Heart right ventricle (tissue), 16 donors: ENCODE measurements at places on chromosomes 7 and 10.

DNA sequence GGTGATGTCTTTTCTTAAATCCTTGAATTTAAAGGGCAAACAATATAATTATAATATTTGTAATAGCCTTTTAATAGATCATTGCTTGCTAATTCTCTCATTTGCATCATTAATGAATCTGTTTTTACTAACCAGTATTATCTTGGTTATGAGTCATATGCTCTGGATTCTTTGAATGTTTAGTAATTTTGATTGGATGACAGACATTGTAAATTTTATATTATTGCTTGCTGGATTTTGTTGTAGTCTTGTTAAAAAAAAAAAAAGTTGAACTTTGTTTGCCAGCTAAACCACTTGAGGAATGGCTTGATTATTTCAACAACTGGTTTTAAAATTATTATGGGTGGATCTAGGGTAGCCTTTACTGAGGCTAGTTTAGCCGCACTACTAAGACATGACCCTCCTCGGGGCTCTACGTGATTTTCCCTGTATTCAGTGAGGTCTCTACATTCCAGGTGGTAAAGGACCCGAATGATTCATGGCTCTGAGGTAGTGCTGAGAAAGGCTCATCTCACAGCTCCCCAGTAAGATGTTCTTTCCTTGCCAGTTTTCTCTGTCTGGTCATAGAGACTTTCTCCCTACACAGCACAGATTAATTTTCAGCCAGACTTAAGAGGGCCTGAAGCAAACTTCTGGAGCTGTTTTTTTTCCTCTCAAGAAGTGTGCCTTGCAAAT is 8.5 kb downstream of the C10orf90 start:
- DNase-seq, result no peak

DNA sequence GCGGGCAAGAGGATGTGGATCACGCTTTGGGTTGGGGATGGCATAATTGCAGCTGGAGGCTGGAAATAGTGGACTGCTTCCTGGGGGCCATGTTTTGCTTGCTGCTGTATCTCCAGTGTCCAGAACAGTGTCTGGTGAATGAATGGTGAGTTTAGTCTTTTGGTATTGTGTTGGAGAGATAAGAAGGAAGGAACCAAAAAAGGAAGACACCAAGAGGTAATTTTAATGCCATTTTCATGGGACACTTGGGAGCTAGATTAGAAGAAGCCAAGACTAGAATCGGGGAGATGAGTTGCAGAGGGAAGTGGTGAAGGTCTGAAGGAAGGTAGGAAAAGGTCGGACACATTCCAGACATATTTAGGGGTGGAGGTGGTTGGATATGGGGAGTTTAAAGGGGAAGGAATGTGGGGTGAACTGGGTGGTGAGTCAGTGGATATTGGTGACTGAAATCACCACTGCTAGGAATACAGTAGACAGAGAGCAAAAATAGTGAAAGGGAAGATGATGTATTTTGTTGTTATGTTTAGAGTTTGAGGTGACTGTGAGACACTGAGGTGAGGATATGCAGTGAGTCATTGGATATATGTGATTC is 76.7 kb downstream of the CCNY start:
- no peak for DNase-seq

GRCh38 chr7:47721670-47722069 is 139.8 kb upstream of the TNS3 start:
- DNase-seq, result no peak

DNA sequence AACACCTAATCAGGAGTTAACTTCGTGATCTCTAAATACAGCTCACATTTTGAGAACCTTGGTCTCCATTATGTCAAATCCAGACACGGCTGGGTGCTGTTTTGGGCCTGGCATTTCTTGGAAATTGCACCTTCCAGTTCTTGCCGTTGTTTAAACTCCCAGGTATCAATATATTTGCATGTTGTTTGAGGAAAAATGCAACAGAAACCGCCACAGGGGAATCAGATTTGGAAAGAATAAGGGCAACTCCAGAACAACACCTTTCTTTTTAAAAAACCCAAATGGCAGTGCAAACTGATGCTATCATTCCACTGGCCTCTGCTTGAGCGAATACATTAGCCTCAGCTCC is 162.0 kb downstream of the FGFR2 start:
- DNase-seq, result no peak

GRCh38 chr7:6536262-6537260 is 14.7 kb downstream of the GRID2IP start:
- no peak for DNase-seq

DNA sequence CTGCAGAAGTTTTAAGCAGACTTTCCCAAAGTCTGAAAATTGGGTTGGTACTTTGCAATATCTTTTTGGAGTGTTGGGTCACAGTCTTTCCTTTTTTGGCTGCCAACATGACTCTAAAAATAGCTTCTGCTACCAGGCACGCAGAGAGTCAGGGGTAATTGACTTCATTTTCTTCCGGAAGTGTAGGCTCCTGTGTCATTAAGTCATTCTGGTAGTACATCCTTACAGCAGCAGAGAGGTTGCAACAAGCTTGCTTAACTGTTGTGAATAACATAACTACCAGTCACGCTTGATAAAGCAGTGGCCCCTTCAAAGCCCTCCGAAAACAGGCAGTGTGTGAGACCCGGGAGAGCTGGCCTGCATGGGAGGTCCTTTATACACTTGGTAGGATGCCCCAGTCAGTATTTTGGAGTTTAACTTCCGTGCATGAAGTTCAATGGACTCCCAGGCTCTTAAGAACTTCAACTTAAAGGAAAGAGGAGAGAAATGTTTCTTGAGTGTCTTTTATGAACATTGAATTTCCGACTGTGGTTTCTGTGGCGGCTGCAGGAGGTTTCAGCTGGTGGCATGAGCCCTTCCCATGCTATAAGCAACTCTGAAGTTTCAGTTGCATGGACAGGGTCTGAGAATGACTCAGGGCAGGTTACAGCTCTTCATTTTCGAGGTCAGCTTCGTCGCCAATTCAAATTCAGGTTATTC is 310.7 kb downstream of the GALNT17 start:
- DNase-seq, result no peak

DNA sequence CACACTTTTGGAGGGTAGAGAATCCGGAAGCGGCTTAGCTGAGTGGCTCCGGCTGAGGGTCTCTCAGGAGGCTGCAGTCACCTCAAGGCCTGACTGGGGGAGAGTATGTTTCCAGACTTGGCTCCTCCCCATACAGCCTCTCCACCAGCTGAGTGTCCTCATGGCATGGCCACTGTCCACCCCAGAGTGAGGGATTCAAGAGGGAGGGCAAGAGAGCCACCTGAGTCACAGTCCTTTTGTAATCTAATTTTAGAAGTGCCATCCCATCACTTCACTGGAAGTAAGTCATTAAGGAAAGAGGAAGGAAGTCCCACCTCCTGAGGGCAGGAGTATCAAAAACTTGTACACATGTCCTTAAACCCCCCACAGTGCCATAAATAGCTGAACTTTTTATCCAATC is 134.0 kb downstream of the GLI3 start:
- no peak for DNase-seq

DNA sequence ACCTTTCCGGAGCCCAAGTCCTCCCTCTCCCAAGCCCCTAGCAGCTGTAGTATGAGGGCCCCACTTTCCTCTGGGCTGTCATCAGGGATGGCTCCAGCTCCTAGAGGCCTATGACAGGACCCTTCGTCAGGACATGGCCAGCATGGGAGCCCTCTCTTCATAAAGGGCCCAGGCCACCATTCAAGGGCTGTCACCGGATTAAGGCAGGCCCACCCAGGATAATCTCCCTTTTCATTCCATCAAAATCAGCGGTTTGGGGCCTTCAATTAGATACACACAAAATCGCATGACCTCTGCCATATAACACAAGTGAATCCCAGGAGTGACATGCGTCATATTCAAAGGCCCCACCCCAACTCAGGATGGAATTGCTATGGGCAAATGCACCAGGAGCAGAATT is 12.2 kb upstream of the GDF10 start:
- no peak for DNase-seq

GRCh38 chr7:70812511-70812910 is 319.4 kb upstream of the GALNT17 start:
- DNase-seq, result no peak

GRCh38 chr10:60234551-60234950 is 155.1 kb downstream of the ANK3 start:
- DNase-seq, result no peak

- DNase-seq, result no peak
Observed at GRCh38 chr10:48632166-48632565, 27.3 kb upstream of the ARHGAP22 start.

GRCh38 chr10:125001313-125002046 is 59.6 kb downstream of the ZRANB1 start:
- no peak for DNase-seq

DNA sequence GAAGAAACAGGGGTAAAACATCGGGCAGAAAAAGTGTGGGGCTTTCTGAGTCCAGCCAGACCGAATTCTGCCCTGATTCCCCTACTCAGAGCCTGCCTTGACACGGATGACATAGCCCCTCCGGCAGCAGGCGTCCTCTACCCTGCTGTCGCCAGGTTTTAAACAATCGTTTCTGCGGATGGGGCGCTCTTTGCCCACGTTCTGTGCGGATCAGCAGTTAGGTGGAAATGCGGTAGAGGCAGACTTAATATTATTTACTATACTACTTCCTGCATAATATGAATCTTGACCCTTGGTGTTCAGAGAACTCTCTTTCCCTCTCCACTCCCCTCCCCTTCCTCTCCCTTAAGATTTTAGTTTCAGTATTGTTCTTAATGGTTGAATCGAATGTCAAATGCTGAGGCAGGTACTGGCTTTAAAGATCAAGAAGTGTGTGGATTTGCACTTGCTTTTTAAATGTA is 2.4 kb downstream of the GATA3 start:
- DNase-seq, result no peak

DNA sequence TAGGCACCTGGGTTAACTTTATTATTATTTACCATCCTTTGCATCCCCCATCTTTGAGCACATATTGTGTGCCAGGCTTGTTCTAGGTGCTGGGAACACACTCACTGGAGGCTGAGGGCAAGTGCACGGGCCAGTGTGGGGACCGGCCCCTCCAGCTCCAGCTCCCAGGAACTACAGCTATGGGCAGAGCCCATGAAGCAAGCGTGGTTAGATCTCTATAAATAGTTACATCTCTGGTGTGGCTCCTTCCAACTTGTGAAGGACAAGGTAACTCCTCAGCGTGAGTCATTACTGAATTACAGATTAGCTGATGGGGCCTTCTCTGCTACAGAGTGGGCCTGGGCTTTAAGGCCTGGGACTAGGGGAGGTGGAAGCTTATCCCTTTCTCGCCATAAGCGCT is 583.5 kb downstream of the SDK1 start:
- no peak for DNase-seq
